ENCODE measurements at places on chromosomes 3 and 15. TPM values are rescaled to one million over a fixed set of nuclear protein-coding genes. Genes with fewer than 3 reads are reported as not detected.

Gene NOX5
- not detected for total RNA-seq

Gene SYNPR
- not detected for total RNA-seq

Gene NAA50
- 760 TPM for total RNA-seq

Gene VPS39
- total RNA-seq, result 25.0 TPM

DNA sequence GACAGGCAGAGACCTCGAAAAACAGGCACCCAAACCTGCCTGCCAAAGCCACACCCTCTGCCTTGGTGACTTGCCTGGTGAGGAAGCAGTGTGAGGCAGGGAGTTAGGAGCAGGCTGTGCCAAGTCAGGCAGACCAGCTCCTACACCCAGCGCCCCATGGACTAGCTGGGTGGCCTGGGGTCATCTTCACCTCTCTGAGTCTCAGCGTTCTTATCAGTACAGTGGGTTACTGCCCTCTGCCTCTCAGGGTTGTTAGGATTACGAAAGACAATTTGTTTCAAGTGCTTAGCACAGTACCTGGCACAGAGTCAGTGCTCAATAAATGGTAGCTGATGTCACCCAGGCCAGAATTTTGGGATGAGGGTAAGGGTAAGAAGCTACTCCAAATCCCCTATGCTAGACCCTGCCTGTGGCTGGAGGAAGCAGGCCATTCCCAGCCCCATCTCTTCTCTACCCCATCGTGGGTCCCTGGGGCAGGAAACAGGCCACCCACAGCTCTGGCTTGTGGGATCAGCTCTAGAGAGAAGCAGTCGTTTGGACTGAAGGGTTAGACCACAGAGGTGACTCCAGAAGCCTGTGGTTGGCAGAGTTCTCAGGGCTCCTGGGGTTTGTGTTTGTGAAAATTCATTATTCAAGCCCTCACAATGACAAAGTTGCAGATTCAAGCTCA lies 10.1 kb downstream of the SLC51B start:
- peak; percentile 40 for DNase-seq

DNA sequence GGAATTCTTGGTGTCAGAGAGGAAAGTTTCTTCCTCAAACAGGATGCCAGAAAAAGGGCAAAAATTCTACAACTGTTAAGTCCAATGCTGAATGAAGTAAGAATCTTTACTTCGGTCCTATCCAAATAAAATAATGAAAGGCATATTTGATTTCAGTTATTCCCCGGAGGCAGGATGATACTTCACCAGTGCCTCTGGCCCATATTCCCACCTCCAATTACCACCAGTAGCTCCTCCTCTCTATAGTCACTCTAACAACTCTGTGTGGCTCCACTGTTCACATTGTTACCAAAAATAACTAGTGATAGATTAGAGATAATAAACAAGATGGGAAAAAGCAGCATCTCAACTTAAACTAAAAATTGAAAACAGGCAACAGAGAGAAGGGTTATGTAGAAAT lies 20.7 kb downstream of the MAP1A start:
- no peak for DNase-seq

GRCh38 chr15:100861511-100861991 lies 18.1 kb upstream of the ALDH1A3 start:
- no peak for DNase-seq

- no peak for DNase-seq
Observed at GRCh38 chr3:63891518-63891917, 20.7 kb downstream of the SCAANT1 start.

DNA sequence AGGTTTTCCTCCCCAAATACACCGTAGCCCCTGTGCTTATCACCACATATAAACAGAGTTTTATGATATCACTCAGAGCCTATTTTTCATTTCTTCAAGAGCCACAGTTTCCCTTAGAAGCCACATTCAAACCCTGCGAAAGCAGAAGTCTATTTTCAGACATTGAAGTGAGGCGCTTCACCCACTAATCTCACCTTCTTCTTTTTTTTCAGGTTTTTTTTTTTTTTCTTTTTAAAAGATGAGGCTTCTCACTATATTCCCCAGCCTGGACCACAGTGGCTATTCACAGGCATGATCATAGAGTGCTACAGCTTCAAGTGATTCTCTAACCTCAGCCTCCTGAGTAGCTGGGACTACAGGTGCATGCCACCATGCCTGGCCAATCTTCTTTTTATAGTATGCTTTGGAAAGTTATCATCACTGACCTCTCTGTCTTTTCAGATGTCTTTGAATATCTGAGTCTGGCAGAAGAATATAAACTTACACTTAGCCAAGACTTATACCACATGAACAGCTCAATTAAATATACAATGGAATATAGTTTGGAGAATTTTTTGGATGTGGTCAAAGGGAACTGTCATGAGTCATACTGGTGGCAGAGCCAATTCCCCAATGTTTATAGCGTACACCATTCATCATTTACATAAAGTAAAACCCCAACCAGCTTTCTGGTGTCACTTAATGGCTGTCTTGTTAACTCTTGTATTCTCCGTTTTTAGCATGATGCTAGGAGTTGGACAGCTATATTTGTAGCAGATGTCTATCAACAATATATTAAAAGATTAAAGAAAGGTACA lies 59.7 kb upstream of the CCDC50 start:
- no peak for DNase-seq

DNA sequence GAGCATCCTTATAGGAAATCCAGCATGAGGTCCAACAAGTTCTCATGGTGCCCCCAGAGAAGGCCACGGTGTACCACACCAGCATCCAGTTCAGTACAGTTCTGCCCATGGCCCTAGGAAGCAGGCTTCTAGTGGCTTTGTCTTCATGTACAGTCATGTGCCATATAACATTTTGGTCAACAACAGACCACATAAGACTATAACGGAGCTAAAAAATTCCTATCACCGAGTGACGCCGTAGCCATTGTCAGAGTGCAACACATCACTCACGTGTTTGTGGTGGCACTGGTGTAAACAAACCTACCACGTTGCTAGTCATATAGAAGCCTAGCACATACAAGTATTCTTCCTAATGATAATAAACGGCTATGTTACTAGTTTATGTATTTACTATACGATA lies 209.0 kb downstream of the ARRDC4 start:
- no peak for DNase-seq

DNA sequence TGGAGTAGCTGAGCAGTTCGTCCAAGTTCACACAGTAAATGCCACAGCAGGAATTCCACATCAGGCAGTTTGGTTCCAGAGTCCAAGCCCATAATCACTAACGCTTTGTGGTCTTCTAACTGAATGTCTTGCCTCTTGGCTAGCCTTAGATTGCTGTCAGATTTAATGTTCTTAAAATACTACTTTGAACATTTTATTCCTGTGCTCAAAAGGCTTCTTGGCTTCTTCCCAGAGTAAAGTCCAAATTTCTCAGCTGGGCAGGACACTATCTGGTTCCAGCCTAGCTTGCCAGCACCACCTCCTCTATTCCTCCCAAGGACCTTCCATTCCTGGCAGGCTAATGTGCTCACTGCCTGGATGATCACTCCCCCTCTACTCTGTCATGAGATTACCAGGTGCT lies 256.9 kb downstream of the SQOR start:
- peak; percentile 28 for DNase-seq

DNA sequence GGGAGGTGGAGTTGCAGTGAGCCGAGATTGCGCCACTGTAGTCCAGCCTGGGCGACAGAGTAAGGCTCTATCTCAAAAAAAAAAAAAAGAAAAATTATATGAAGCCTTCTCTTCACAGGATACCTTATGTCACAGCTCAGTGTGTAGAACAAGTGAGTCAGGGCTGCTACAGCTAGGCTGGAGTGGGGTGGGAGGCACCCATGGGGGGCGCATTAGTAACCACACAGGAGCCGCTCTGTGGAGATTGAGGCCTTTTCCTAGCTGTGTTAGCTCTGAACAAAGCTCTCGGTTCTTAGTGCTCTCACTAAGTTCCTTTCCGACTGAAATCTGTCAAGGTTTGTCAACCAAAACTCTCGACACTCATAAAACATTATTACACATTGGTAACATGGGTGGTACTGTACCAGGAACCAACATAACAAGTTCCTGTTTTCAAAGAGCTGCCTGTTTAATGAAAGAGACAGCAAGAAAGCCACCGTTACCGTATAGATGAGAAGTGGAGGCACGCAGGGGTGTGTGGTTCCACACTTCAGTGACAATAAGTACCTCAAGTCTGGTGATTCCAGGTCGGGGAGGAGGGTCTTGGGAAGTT lies 4.5 kb downstream of the LRRC31 start:
- peak; percentile 70 for DNase-seq
